ENCODE measurements at places on chromosomes 3 and 15.
A peak's percentile ranks its signal among the peaks of the same experiment; 100 is the strongest.

DNA sequence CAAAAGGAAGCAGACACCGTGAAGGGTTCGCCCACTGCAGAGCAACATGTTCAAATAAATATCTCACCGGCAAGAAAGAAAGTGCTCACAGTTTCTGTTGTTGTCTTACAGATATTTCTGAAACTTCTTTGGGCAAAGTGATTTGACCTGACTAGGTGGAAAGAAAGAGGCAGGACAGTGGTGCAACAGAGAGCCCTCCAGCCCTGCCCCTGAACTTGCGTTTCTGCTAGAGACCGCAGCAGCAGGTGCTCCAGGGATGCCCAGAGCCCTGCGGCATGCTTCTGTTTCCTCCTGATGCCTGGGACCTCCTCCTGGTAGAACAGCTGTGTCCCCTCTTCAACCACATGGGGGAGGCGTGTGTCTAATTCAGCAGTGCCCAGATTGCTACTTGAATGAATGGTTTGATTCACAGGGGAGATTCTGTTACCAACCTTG, 123.4 kb downstream of the ATP10A start:
- no peak for DNase-seq

- no peak for DNase-seq
These were observed 183.5 kb upstream of the EOMES start for GRCh38 chr3:27905625-27906024.

- DNase-seq, result no peak
These were observed 36.4 kb downstream of the ST8SIA2 start for GRCh38 chr15:92430069-92430440.

DNA sequence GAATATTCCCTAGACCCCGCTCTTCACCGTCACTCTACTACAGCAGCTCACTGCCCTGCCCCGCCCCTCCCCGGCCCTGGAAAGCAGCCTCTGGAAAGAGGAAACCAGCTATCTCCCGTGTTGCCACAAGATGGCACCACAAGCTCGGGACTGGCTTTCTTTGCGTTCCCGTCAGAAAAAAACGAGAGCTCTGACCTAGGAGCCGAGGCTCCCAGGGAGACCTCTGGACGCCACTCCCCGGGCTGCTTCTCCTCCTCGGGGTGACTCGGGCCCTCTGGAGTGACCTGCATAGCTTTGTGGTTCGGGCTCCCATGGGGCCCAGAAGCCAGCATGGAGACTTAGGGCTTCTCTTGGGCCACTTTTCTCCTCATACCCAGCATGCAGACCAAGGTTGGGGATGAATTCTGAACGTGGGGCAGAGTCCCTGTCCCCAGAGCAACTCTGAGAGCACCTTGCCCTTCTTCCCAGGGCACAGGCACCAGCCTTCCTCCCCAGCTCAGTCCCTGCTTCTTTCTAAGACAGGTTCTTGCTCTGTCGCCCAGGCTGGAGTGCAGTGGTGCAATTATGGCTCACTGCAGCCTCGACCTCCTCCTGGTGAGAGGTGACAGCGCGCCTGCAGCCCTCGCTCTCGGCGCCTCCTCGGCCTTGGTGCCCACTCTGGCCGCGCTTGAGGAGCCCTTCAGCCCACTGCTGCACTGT, 19.0 kb downstream of the STOML1 start:
- DNase-seq, result peak; percentile 66

DNA sequence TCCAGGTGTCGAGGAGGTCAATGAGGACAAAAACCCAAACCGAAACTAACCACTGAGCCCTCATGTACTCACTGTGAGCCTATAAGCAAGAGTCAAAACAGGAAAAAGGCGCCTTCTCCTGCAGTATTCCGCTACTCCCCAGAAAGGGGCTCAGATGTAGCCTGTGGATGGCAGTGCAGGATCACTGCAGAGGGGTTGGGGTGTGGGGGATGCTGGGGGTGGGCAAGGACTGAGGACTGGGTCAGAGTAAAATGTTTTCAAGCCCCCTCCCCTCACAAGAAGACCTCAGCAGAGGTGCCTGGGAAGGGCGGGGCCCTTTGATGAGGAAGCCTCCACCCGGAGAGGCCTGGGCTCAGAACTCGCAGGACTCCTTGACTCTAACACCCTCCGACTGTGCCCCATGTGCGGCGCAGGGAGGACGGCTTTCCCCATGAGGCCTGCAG, 170.1 kb downstream of the OSBPL10 start:
- DNase-seq, result no peak

- no peak for DNase-seq
These were observed 127.5 kb downstream of the CLSTN2 start for GRCh38 chr3:140062461-140062860.

DNA sequence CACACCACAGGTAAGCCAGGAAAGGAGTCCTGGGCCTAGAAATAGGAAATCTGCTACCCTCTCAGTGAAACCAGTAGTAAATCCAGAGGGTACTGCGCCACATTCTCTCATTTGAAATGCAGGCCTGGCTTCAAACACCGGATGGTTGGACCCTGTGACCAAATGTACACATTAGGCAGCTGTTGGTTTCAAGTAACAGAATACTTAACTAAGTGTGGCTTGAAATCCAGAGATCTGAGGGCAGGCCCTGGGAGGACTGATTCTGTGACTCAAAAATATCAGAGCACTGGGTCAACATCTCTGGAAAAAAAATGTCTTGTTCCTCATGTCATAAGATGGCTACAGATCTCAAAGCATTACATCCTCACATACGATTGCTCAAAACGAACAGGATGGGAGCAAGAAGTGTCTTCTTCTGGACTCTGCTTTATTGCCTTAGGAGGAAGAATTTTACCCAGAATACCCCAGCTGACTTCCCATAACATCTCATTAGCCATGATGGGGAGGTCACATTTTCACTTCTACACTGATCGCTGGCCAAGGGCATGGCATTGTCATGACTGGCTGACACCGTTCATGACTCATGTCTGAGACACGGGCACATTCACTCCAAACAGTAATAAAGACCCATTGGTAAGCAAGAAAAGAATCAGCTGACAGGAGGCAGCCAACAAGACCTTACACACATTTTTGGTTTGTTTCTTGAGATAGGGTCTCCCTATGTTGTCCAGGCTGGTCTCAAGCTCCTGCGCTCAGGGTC, 166.0 kb downstream of the ARRDC4 start:
- DNase-seq, result no peak

- peak; percentile 86 for DNase-seq
These were observed 112.7 kb downstream of the TNIK start for GRCh38 chr3:171347301-171348039.

GRCh38 chr15:28881600-28881999, 4.2 kb upstream of the APBA2 start:
- DNase-seq, result no peak

- no peak for DNase-seq
These were observed 60.7 kb downstream of the EXOG start for GRCh38 chr3:38556640-38557358.

DNA sequence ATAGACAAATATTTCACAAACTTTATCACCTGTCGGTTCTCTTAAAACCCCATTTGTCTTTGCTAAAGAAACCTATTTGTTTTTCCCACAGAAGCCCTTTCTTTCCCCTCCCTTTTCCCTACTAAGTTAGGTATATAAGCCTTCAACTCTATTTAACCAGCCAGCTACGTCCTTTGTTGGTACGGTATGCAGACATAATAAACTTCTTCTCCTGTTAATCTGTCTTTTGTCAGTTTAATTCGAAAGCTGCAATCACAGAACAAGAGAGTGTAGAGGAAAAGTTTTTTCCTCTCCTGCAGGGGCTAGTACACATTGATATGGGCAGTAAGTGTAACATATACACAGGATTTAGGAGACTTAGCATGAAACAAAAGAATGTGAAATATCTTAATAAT, 21.9 kb upstream of the C15orf39 start:
- DNase-seq, result no peak

GRCh38 chr3:47583320-47584075, 4.8 kb upstream of the CSPG5 start:
- no peak for DNase-seq

GRCh38 chr3:87233805-87234204, 6.7 kb downstream of the CHMP2B start:
- DNase-seq, result no peak

GRCh38 chr15:52790169-52790708, at the start of gene ONECUT1:
Gene ONECUT1, minus strand, starts transcription at chr15:52790336. Its CDS starts 452 bp downstream, at chr15:52789884.
- no peak for DNase-seq

DNA sequence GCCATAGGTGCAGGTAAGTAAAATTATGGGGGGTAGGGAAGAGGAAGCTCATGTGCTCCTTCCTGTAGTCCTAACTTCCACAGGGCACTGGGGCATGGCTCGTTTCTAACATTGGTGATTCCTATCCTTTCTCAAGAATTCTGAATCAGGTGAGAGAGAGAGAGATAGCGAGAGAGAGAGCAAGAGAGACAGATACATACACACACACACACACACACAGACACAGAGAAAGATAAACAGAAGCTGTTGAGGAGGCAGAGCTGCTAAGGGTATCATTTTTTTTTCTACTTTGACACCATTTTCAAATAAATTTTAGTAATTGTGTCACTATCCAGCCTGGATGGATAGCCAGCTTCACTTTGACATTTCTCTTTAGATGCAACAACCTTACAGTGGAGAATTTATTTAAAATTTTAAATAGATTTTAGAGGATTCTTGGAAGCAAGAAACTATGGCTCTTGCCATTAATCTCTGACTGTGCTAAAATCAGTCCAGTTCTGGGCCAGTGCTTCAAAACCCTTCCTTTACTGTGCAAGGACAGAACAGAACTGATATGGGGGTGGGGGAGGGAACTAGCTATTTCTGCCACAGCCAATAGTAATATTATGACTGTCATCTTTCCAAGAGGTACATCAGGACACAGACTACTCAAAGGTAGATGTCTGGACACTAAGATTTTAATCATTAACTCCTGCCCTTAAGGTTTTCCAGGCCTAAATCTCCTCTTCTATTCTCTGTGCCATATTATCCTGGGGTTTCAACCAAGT, 14.6 kb upstream of the RAMAC start:
- DNase-seq, result no peak

- DNase-seq, result no peak
These were observed 51.4 kb downstream of the SSUH2 start for GRCh38 chr3:8593021-8593827.

DNA sequence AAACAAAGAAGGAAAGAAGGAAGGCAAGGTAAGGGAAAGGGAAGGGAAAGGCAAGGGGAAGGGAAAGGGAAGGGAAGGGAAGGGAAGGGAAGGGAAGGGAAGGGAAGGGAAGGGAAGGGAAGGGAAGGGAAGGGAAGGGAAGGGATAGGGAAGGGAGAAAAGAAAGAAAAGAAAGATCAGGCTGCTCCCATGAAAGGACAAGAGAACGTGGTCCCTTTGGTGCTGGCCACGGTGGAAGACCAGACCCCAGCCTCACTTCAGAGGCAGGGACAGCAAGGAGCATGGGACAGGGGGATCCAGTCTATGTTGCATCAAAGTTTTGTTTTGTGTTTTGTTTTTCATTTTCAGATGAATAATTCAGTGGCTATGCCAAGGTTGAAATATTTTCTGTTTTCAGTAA, 111.4 kb upstream of the IGF1R start:
- no peak for DNase-seq

DNA sequence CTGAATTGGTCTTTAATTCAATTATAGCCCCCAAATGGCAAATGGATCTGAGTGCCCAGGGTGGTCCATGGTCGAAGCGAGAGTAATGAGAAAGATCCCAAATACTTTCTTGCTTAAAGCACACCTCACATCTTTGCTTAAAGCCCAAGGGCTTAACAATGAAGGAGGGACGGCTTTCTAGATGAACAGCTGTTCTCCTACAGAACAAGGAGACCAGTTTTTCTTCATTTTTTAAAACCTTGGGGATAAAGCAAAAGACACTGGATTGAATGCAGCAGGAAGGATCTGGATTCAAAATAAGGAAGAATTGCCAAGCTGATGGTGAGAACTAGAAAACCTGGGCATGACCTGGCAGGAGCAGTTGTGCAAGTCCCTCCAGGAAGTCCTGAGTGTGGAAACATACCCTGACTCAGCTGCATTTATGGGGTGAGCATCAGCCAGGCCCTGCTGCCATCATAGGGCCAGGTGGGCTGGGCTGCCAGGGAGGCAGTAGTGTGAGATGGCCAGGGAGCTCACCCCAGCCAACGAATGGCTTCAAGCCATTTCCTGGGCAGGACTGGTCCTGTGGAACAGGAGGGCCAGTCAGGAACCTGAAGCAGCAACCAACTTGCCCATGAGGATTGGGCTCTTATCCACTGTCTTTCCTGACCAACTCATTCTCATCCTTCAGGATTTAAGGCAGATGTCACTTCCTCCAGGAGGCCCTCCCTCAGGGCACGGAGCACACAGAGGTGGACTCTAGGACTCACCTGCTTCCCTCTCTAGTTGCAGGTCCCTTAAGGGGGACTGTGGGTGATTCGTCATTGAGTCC, 18.4 kb upstream of the RHCG start:
- DNase-seq, result no peak

Measured in bone marrow (tissue), 2 donors.